ENCODE measurements at places on chromosomes 1 and 21. TPM values are rescaled to one million over a fixed set of nuclear protein-coding genes. Genes with fewer than 3 reads are reported as not detected.

DNA sequence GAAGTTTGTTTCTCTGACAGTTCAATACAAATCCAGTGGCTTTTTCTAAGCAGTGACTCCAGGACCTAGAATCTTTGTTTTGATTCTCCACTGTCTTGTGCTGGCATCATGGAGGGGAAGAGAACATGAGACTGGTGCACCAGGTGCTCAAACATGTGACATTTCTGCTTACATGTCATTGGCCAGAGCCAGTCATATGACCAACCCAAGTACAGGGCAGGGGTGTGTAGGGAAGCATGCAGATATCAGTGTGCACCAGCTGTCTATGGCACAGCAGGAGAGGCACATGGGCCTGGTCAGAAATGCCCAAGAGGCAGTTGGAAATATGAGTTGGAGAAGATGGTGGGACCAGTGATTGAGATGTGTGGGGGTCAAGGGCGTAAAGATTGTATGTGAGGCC lies 297.0 kb downstream of the HHAT start:
- DNase-seq: no peak

GRCh38 chr1:46575300-46575699 lies 23.9 kb upstream of the KNCN start:
- no peak for DNase-seq

DNA sequence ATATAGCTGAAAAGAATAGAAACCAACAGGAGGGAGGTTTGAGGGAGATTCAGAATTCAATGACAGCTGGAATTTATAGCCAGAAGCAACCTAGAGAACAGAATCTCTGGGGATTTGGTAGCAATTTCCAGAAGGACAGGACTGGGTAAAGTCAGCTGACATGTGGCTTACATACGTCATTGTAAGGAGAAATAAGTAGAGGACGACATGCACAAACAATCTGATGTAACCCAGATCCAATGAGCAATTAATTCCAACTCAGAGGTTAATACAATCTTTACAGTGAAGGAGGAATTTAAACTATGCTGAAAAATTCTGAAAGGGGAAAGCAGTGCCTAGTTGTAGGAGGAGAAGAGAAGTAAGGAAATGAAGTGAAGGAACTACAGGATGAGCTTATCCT lies 383.9 kb downstream of the PTBP2 start:
- DNase-seq: no peak

DNA sequence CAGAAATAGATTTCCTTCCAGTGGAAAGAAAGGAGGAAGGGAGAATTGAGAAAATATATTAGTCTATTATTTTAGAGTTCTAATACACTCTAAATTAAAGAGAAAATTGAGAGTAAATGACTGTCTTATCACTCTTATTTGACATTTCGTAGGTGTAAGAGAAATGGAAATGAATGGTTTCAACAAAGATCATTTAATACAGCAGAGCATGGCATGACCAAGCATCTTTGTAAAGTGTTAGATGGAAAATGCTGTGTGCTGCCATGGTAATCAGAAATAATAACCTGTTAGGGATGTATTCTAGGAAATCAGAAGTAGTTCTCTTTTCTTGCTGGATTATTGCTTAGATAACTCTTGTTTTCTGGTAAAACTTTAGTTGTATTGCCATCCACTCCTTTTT lies 90.9 kb downstream of the GIPC2 start:
- DNase-seq: no peak

DNA sequence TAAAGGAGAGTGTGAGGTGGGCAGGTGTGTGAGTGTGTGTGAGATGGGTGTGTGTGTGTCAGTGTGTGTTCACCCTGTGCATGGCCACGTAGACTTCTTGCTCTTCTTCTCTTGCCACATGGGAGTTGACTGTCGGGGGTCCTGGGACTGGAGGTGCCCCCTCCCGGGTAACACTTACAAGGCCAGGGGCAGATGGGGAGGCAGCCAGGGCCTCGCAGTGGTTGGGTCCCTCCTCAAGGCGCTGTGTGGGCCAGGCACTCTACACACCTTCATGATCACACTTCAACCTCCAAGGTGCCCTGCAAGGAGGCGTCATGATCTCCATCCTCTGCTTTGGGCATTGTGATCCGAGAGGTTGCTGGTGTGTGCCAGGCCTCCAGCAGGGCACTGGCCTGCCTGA lies 2.3 kb downstream of the PLA2G2F start:
- DNase-seq: no peak

- DNase-seq: no peak
Measured at GRCh38 chr1:46492269-46492853, 2.7 kb downstream of the DMBX1 start.

DNA sequence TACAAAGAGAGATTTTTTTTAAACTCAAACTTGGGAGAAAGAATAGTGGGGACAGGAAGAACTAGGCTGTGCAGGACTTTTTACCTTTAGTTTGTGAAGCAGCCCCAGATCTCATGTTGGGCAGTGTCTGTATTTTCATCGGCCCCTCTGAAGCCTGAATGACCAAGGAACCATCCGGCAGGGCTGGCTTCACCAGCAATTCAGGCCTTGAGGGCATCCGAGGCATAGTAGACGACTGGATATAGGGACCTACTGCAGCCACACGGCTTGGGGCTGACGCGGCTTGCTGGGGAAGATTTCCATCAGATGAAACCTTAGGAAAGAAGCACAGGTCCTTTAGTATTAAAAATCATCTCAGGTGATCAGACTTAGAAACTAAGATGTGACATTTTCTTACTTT lies 43.7 kb downstream of the TP53BP2 start:
- DNase-seq: no peak

DNA sequence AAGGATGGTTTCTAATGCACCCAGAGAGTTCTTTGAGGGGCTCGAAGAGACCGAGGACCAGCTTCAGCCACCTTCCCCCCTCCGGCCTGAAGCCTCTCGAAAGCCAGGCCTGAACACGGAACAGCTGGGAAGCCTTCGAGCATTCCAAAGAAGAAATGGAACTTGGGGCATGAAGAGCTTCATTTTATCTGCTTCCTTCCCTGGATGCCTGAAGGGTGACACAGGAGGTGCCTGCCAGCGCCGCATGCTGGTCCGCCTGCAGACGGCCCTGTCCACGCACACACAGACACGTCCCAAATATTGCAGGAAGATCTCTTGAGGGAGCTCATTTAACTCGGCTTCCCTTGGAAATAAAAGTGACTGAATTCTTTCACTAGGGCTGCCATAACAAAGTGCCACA lies 73.7 kb downstream of the TOMM20 start:
- DNase-seq: no peak

DNA sequence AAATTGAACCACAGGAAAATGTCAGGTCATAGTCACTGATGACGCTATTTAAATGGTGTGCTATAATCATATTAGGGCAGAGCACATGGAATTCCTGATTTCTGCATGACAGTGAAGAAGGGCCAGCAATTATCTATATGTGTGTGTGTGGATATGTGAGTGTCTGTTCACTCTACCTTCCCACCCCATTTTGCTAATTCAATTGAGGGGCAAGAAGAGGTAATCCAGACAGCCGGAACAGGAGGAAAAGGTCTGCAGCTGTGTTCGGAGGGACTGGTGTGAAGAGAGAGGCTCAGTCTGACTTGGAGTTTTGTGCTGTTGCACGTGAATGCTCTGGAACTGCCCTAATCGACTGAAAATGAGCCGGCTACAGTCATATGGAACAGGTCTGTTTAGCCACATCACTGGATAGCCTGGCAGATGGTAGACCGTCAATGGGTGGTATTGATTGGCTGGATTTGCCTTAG lies 5.1 kb upstream of the ELAVL4 start:
- DNase-seq: no peak

- no peak for DNase-seq
Measured at GRCh38 chr1:41333146-41333784, 28.0 kb upstream of the FOXO6 start.

GRCh38 chr21:42820616-42821465 lies 58.5 kb downstream of the WDR4 start:
- DNase-seq: no peak

DNA sequence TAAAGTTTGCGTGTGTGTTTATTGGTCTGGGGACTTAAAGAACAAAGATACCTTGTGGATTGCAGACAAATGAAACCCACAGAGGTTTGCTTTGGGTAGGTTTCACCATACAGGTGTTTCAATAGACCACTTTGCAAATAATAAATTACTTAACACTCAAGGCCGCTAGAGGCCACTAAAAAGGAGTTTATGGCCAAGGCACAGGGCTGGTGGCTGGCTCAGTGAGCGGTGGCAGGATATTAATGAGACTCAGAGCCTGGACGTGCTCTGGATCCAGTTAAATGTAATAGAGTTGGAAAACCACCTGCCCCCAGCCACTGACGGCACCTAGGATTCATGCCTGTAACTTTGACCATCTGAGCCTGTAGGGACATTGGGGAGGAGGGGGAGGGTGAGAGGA lies 44.5 kb downstream of the LRRC38 start:
- no peak for DNase-seq

GRCh38 chr1:117579221-117579906 lies 26.5 kb upstream of the TENT5C start:
- no peak for DNase-seq

DNA sequence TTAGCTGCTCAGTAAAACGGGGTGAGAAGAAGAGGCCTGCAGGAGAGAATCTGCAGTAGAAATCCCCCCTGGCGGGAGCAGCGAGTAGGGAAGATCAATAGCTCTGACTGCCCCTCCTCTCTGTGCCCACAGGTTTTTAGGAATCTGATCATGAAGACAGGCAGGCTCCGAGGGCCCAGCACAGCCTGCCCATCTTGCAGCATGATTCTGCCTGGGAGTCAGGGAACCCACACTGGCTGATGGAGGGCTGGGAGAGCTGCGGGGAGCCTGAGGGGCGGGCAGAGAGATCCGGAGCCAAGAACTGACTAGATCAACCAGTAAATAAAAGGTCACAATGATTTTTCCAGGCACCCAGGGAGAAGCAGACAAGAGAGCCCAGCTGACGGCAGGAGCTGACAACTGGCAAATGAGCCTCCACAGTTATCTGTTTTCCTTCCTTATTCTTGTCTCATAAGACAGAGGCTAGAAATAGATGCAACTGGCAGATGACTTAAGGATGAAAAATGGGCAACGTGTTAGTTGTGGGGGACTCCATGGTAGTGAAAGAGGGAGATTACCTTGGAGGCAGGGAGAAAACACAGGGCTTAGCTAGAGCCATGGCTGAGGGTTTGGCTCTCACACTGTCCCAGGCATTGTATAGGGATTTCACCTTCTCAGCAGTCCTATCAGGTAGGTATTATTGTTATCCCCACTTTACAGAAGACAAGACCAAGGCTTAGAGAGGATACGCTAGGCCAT lies 116.2 kb downstream of the PLXNA2 start:
- no peak for DNase-seq

DNA sequence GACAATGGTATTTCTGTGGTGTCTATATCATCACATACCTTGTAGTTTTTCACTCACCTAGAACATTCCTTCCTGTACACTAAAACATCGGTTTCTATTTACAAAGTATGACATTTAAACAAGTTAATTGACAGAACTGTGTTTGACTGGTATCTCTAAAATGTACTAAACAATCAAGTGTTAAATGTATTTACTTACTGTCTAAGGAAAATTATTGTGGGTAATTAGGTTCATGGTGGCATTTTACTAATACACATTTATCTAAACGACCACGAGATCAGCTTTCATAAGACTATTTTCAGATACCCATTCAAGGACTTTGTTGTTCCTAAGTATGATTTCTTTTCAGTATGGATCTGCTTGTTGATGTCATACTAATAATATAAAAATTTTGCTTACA lies 115.2 kb downstream of the ADGRL2 start:
- DNase-seq: no peak

DNA sequence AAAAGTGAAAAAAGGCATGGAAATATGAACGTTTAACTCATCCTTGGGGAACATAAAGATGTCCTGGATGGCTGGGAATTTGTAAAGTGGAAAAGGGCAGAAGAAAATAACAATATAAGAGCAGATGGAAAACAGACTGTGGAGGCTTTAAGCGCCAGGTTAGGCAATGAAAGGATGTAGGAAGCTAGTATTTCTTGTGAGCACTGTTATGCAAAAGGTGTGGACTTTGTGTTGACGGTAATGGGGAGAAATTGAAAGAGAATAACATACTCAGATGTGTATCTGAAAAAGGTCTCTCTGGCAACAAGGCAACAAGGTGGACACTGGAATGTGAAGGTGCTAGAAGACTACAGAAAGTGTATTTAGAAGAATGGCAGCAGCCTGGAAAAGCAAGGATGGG lies 411.8 kb downstream of the PLPP3 start:
- no peak for DNase-seq

- DNase-seq: no peak
Measured at GRCh38 chr1:156320560-156320959, 17.5 kb downstream of the CCT3 start.

DNA sequence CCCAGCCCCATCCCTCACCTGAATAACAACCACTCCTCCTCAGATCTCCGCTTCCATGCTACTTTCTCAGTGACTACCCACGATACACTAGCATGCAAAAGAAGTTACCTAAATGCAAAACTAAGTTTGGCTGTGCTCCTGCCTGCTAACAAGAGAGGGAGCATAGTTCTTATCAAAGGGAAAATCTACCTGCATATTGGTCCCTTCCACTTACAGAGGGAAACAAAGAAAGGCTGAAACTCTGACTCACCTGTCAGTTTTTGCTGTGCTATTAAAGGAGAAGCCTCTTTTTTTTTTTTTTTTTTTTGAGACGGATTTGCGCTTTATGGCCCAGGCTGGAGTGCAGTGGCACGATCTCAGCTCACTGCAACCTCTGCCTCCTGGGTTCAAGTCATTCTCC lies 43.8 kb upstream of the RAVER2 start:
- DNase-seq: no peak

DNA sequence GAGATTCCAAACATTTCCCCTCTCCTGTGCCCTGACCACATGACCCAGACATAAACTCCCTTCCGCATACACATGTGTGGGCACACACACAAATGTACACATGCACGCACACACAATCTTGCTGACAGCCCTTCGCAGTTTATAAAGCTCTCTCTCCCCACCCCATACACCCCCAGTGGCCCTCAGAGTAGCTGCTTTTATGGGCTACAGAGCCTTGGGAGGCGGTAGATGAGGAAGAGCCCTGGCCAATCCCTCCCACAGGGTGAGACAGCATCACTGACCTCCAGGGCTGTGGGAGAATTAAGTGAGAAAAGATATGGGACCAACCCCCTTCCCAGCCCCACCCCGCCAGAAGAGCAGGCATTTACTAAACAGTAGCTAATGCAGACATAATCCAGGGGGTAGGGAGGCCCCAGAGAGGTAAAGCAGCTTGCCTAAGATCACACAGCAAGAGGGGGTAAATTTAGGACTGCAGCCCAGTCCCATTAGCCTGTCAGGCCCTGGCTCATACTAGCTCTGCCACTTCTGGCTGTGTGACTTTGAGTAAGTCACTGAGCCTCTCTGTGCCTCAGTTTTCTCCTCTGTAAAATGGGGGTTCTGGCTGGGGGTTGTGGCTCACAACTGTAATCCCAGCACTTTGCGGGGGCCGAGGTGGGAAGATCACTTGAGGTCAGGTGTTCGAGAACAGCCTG lies 5.1 kb downstream of the SDC3 start:
- no peak for DNase-seq

ADGRB2 gene
- 9.2 TPM for polyA plus RNA-seq

SLC16A4 gene
- polyA plus RNA-seq: 20.8 TPM

CCDC24 gene
- polyA plus RNA-seq: 2.0 TPM

KIF17 gene
- polyA plus RNA-seq: 3.7 TPM

OR10J5 gene
- not detected for polyA plus RNA-seq

SLC9C2 gene
- polyA plus RNA-seq: not detected

TMEM82 gene
- not detected for polyA plus RNA-seq

RXRG gene
- not detected for polyA plus RNA-seq

PTGS2 gene
- 100 TPM for polyA plus RNA-seq

KCNJ15 gene
- polyA plus RNA-seq: 0.18 TPM

LCE2B gene
- not detected for polyA plus RNA-seq

SELENOF gene
- polyA plus RNA-seq: 115 TPM

Measured in BJ (cell line).